HEK293T (cell line): ENCODE measurements at places on chromosomes 5 and 9.

GRCh38 chr5:150061538-150061995 is 24.8 kb downstream of the CSF1R start:
- no peak for DNase-seq

DNA sequence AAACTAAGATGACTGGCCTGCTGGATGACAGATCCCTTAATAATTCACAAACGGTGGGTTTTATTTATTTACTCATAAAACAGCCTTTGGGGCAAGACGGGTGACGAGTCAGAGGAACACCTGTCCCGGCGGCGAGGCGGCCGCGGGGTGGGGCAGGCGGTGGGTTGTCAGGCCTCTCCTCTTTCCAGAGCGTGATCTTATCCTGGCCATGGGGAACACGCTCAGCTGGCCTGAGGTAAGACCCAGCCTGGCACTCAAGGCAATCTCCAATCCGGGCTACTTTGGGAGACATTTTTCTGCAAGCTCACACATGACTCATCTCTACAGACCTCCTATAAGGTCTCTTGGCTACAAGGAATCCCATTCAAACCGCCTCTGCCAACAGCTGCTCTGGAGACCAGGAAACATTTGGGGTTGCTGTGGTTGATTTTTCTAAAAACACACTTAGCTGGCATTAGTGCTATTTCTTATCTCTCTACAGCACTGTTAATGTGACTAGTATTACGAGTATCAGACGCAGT is 6.3 kb downstream of the RAPGEF1 start:
- DNase-seq = no peak

GRCh38 chr9:127402401-127403090 is 5.6 kb downstream of the SLC2A8 start:
- DNase-seq = no peak

DNA sequence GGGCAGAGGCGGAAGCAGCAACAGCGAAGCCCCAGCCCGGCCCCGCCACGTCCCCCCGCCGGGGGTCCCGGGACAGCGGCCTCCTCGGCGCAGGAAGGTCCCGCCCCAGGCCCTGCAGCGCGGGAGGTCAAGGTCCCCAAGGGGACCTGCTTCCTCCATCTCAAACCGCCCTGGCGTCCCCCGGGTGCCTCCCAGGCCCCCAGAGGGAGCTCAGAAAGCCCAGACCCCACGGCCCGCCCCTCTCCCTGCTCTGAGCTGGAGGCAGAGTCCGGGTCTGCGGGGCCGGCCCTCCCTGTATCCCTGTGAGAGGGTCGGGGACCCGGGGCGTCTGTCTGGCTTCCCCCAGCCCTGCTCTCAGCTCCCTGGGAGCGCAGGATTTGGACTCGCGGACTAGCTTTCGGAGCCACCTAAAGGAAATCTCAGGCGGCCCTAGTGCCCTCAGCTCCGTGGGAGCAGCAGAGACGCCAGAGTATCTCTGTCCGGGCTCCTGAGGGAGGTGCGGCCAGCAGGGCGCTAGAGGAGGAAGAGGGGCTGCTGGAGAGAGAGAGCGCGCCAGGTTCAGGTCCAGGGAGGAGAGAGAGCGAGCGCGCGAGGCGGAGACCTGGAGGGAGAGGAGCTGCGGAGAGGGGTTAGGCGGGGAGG is 30.7 kb downstream of the EXOC3 start:
- DNase-seq = peak; percentile 35

DNA sequence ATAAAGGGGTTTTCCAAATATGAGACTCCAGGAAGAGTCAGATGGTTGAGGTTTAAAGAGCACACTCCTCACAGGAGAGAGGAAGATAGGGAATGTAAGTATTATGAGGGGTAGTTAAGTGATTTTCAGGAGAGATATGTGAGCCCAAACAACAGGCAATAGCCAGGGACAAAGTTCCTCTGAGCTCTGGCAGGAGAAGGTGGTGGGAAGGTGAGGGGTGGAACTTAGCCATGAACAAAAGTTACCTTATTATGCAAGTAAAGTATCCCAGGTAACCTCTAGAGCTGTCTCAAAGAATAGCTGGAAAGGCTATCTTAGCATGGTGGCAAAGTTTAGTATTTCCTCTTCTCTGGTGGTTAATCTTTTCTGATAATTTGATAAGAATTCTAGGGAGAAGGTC is 450.5 kb upstream of the PTPRD start:
- DNase-seq = no peak

- no peak for DNase-seq
Observed at GRCh38 chr5:168879331-168879730, 300.2 kb upstream of the PANK3 start.

- no peak for DNase-seq
Observed at GRCh38 chr5:127101533-127101932, 28.2 kb upstream of the C5orf63 start.

DNA sequence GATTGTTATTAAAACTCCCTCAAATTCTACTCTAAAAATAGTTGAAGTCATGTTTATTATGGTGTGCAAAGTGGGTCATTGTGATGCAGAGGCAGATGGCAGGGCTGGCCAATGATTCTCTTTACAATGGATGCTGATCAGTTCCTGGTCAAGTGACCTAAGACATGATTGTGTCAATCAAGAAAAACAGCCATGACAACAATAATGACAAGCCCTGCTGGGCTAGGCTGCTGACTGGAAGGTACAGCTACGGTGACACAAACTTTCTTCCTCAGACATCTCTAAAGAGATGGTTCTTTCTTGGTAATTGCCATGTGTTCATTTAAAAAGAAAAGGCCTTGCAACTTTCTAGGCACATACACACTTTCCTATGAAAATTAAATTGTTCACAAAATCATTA is 3.6 kb downstream of the SLC24A2 start:
- no peak for DNase-seq

DNA sequence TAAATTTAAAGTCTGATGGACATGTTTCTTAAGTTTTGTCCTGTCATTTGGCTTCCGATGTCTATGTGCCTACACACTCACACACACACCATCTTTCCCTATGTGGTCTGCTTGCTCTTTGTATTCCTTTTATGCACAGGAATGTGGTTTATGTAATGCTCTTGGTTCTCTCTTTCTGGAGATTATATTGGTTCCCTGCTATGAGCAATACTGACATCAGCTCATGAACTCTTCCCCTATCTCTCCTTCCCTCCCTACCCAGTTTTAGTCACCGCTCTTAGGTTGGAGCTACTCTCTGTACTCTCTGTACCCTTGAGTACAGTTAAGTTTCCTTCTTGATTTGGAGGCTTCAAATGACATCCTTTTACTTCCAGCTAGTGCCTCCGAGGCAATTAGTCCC is 77.9 kb upstream of the MVB12B start:
- no peak for DNase-seq

GRCh38 chr9:113895526-113895925 is 19.4 kb downstream of the ZNF618 start:
- DNase-seq = no peak

DNA sequence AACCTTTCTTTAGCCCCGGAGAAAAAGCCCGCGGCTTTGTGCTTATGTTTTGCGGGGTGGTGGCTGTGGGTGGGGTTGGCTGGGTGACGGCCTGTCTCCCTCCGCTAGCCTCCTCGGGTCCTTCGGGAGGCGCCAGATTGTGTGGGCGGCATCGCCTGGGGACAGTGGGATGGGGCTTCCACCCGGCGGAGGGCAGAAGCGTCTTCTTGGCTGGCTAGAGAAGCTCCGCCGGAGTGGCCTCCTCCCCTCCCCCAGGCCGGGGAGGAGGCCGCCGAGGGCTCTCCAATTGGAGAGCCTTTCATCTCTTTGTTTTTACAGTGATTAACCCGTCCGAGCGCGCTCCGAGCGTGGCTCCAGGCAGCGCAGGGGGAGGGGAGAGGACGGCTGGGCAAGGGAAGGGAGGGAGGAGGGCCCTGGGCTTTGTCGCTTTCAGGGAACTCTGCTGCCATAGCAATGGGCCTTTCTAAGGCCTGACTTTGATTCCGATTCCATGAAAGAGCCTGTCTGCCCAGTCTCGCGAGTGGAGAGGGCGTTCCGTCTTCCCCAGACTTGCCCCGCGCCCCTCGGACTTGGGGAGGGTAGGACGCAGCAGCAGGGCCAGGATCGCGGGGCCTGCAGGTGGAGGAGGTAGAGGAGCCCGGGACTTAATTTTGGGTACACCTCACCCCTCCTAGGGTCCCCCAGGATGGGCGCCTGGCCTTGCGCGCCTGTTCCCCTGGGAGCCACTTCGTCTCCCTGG is 36.7 kb upstream of the TIFAB start:
- DNase-seq = peak; percentile 80

- no peak for DNase-seq
Observed at GRCh38 chr9:79287708-79288290, 284.0 kb upstream of the TLE4 start.

GRCh38 chr5:110653231-110653970 is 73.1 kb downstream of the TMEM232 start:
- no peak for DNase-seq

GRCh38 chr5:146788898-146789297 is 89.7 kb downstream of the PPP2R2B start:
- no peak for DNase-seq

DNA sequence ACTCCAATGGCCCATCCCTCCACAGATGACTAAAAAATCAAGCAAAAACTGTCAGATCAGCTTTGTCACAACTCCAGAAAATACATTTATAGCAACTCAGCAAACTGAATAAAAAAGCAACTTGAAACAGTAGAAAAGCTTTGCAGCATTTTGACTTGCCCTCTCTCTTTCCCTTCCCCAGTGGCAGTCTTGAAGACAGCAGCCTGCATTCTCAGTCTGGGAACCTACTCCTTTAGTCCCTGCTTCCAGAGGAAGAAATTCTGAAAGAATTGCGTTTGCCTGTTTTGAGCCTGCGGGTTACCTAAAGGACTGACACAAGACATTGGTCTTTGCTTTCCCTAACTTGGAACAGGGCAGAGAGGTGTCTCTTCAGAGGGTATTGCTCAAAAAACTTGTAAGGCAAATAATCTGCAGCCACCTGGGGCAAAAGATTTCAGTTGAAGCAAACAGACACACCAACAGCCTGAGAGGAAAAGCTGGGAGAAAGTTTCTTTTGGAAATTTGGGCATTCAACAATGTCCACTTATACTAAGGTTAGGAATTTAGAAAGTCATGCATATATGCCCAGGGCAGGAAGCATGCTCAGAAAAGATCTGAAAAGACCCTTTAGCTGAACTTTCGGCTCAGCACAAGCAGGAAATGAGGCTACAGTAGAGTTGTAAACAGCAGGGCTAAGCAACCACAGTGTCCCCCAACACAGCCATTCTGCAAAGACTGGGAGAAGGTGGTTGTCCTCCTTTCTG is 15.2 kb upstream of the SLC35D2 start:
- no peak for DNase-seq

DNA sequence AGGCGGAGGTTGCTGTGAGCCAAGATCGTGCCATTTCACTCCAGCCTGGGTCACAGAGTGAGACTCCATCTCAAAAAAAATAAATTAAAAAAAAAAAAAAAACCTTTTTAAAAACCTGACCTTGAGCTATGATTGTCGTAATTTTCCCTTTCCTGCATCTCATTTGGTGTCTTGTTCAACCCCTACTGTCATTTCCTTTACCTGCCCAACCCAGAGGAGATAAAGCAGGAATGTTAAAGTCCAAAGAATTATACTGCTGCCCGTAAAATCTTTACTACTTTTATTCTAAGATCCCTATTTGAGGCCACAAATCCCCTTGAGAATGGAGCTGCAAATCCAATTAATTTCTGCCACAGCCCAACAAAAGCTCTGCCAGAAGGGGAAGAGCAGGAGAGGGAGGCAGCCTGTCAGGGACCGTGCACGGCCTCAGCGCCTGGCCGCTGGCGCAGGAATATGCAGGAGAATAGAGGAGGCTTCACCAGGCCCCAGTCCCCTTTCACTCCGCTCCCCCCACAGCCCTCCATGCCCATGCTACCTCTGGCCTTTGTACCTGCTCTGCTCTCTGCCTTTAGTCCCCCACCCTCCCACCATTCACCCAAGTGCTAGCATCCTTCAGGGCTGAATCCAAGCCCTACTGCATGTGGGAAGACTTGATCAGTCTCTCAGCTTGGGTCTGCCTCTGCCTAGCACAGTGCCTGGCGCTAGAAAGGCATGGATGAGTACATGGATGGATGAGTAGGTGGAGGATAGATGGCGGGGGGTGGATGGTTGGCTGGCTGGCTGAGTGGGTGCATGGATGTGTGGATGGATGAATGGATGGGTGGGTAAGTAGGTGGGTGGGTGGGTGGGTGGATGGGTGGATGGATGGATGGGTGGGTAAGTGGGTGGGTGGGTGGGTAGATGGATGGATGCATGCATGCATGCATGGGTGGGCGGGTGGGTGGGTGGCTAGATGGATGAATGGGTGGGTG is 99.8 kb upstream of the SARDH start:
- DNase-seq = no peak

DNA sequence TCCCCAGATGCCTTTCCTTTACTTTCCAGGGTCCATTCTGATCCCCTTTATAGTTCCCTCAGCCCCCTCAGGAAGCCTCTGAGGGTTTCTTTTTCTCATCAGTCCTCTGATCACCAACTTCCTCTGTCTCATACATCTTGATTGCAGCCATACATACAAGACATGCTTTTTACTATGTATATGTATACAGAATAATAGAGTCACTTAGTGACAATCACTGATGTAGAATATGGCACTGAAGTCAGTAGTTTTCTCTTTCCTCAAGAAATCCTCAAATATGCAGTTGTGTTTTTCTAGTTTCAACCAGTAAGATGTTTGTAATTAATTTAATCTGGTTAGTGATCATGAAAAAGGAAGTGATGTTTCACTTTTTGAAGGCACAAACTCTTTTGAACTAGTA is 364.1 kb downstream of the MAN2A1 start:
- no peak for DNase-seq

GRCh38 chr9:129558551-129559505 is 62.1 kb downstream of the C9orf50 start:
- DNase-seq = no peak

- no peak for DNase-seq
Observed at GRCh38 chr5:15376803-15377202, 123.2 kb upstream of the FBXL7 start.

- DNase-seq = no peak
Observed at GRCh38 chr5:59328709-59329296, 564.7 kb downstream of the PDE4D start.

DNA sequence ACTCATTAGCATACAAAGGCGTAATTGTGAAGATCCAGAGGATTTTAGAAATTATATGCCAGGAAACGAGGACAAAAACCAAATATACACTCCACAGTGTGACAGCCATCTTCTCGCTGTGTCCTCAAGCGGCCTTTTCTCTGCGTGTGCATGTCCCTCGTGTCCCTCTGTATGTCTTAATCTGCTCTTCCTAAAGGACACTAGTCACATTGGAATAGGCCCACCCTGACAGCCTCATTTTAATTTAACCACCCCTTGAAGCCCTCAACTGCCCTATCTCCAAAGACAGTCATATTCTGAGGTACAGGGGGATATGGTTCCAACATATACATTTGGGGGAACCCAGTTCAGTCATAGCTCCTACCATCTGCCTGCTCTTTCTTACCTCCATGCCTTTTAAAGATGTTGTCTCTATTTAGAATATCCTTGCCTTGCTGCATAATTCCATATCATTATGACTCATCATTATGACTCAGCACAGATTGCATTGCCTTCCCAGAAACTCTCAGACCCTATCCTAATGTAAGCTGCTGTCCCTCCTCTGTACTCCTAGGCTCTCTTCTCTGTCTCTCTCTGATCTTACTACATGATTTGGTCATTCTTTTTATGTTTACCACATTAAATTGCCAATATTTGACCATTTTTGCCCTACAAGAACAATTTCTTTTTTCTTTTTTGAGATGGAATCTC is 210.9 kb downstream of the AOPEP start:
- DNase-seq = no peak

GRCh38 chr5:175535796-175536195 is 57.4 kb downstream of the SFXN1 start:
- DNase-seq = no peak
